OCI-LY7 (cell line): ENCODE measurements at places on chromosomes 5 and 9. TPM values are rescaled to one million over a fixed set of nuclear protein-coding genes. Genes with fewer than 3 reads are reported as not detected.

GRCh38 chr9:122051351-122052321, 41.5 kb downstream of the TTLL11 start:
- DNase-seq: no peak

GRCh38 chr5:154783774-154784460, 28.7 kb downstream of the LARP1 start:
- no peak for DNase-seq

DNA sequence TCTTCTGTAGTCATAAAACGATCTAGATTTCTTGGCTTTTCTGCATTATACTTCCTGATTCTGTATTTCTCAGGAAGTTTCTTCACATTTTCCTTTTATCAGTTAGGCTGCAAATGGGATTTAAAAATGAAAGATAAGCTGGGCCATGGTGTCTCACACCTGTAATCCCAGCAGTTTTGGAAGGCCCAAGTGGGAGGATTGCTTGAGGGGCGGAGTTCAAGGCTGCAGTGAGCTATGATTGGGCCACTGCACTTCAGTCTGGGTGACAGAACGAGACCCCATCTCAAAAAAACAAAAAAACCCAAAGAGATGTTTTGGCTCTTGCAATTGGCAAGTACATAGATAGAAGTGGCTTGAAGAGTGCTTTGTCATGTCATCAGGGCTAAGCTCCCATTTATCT, 26.2 kb upstream of the APC start:
- no peak for DNase-seq

DNA sequence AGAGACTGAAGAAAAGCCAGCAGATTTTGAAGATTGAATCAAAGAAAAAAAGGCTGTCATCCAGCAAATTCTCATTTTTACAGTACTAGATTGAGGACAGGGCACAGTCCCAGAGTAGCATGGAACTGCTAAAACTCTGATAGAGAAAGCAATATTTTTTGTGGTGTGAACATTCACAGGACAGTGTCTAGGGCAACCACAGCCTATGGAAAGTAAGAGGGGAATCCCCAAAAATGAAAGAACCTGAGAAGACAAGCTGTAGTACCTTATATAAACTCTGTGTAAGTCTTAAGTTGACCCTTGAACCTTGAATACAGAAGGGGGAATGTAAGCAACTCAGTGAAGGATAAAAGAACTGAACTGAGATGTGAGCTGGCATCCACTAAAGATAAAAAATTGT, 540.3 kb downstream of the HINT1 start:
- DNase-seq: no peak

DNA sequence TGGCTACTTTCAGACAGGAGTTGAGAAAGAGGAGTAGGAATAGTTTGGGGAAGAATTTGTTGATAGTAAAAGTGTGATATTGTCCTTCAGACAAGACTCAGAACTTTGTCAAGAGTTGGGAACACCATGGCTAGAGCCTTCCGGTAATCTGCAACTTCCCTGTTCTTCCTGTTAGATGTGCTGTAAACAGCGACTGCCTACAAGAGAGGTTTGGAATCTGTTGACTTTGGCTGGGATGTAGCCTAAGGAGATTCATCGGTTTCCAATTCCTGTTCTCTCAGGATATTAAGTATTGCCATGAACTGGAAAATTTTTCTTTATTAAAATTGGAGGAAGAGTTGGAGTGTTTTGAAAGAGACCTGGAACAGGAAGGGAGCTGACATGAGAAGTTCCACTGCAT, 43.9 kb downstream of the ARHGAP26 start:
- DNase-seq: no peak

DNA sequence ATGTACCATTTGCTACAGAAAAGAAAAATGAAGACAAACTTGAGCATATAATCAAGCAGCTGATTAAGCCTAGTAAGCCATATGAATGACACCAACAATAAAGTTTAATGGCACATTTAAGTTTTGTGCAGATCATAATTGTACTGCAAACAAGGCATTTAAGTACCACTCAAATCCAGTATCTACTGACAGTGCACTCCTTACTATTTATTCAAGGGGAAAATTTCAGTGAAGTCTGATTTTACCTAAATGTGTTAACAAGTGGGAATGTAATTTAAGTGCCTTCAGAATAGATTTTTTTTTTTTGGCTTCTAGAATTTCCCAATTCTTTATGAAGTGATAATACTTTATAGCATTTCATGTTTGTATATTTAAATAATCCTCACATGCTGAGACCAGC, 341.0 kb upstream of the POU5F2 start:
- DNase-seq: no peak

DNA sequence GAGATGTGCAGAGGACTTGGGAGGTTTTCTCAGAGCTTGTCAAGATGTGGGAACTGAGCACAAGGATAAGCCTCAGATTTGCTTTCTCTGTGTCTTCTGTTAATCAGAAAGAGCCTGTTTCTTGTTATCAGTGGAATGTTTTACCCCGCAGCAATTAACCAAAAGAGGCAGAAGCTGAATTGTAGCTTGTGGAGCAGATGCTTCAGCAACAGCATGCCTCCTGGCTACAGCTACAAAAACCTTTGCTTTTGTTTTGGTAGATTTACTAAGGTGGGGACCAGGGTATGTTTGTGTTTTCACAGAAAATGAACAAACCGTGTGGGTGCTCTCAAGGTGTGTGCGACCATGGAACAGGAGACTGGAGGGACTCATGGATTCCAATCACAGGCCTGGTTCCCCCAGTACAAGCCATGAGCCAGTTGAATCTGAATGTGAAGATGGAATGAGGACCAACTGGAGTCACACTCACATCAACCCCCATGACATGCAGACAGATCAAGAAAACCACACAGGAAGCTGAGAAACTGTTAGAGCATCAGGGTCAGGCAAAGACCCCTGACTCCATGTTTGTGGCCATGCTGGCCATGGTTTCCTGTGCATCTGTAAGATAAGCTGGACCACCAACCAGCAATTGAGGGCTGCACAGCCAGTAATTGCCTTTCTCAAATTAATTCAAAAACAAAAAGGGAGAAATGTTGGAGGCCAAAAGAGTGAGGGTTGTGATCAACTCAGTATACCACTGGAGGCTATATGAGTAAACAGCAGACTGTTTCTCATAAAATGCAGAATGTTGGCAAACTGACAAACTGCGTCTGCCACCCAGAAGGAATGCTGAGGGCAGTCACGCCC, 6.9 kb downstream of the UGT3A2 start:
- DNase-seq: no peak

DNA sequence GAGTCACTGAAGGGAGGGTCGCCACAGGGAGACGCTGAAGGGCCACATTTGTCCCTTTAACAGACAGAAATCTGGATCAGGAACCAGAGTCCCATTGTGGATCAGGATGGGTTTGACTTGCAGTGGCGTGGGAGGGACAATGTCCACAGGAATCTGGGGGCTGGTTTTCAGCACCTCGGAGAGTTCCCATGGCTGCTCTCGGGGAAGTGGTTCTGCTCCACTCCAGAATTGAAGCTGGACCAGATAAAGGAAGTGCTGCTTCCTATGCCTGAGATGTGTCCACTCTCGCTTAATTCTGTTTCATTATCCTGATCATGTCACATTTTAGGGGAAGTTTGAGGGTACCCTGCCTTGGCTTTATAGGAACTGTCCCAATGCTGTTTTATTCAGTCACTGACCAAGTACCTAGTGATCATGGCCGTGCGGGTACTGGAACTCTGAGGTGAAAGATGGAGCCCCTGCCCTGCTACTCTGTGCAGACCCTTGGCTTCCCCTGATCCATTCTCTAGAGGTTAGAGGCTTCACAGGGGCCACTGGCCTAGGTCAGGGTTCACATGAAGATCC, 28.7 kb downstream of the ENHO start:
- peak; percentile 33 for DNase-seq

GRCh38 chr9:137114613-137115393, at the start of gene DPP7:
Gene DPP7 (minus strand): TSS chr9:137114733. CDS start chr9:137114713, 20 bp downstream.
- peak; percentile 82 for DNase-seq

- DNase-seq: no peak
Observed at GRCh38 chr5:50967563-50968355, 301.3 kb downstream of the PARP8 start.

DNA sequence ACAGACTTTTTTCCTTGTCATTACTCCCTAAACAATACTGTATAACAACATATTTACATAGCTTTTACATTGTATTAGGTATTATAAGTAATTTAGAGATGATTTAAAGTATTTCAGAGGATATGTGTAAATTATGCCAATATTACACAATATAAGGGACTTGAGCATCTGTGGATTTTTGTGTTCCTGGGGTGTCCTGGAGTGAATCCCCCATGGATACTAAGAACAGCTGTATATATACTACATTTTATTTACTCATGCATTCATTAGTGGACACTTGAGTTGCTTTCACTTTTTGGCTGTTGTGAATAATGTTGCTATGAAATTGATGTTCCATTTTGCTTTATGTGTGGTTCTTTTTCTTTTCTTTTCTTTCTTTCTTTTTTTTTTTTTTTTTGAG, 348.8 kb downstream of the SH3GL2 start:
- no peak for DNase-seq

- DNase-seq: no peak
Observed at GRCh38 chr9:104094534-104095015, 466 bp downstream of the SMC2 start.

- no peak for DNase-seq
Observed at GRCh38 chr9:14213504-14213903, 100.4 kb downstream of the NFIB start.

DNA sequence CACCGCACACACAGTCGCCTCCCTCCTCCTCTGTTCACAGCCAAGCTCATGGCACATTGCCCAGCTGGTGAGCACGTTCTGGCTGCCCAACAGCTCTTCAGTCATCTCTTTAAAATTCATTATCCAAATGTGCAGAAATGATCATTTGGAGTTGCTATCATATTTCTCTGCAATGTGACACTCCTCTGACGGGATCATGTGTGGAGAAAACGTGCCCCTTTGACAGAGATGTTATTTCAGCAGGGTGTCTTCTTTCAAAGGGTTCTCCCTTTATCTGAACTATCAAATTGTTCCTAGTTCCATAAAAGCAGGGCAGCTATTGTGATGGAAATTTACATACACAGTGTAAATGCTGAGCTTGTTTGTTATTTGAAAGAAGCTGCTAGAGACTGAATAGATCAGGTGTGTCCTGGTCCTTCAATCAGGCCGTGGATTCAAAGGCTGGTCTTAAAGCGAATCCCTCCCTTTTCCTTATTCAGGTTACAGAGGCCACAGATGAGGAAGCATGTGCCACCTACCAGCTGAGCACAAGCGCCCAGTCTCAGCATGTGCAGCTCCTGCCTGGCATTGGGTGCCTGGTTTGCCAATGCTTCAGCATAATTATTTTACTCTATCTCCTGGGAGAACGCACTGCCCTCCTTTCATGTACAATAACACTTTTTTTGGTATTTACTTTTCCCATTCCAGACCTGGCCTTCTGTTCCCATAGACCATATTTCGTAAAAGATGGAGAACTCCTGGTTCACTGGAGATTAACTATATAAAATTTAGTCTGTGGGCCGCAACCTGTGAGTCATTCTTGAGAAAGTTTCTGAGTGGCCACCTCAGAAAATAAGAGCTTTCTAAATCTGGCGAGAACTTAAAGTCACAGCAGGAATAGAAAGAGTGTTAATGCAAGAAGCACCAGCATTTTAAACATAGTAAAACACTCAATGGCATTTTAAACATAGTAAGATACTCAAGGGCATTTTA, 433.7 kb downstream of the ENC1 start:
- DNase-seq: no peak

DNA sequence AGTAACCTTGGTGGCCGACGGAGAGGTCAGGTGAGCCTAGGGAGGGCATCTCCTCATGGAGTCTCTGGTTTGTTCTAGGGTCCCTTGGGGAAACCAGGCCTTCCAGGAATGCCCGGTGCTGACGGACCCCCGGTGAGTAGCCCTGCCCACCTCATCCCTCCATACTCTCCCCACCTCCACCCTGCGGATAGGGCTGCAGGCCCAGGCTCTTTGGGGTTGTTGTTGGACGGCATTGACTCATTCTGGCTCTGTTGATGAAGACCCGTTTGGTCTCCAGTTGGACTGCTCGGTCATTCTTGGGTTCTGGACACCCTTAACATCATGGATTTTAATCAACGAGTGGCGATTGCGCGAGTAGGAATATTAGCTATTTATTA, 112.3 kb upstream of the FCN2 start:
- no peak for DNase-seq

- no peak for DNase-seq
Observed at GRCh38 chr5:41763081-41763480, 107.1 kb downstream of the OXCT1 start.

- DNase-seq: peak; percentile 94
Observed at GRCh38 chr9:91207729-91208418, 153.8 kb downstream of the AUH start.

- no peak for DNase-seq
Observed at GRCh38 chr9:12439267-12439666, 253.9 kb upstream of the TYRP1 start.

DNA sequence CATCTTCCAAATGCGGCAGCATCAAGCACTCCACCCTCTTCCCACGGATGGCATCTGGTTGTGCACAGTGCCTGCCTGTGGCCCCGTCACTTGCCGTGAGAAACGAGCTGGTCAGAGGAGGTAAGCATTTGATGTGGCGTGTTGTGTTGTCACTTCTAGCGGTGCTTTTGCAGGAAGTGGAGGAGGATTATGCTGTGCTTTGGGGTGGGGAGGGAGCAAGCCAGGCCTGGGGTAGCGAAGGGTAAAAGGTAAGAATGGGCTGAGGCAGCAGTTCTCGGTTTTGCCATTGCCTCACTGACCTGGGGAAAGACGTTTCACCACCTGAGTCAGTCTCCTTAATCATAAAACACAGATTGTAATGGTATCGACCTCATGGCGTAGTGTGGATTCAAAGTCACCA, 2.3 kb upstream of the POMT1 start:
- no peak for DNase-seq

GRCh38 chr5:133751421-133751820, 139.1 kb upstream of the FSTL4 start:
- no peak for DNase-seq

DNA sequence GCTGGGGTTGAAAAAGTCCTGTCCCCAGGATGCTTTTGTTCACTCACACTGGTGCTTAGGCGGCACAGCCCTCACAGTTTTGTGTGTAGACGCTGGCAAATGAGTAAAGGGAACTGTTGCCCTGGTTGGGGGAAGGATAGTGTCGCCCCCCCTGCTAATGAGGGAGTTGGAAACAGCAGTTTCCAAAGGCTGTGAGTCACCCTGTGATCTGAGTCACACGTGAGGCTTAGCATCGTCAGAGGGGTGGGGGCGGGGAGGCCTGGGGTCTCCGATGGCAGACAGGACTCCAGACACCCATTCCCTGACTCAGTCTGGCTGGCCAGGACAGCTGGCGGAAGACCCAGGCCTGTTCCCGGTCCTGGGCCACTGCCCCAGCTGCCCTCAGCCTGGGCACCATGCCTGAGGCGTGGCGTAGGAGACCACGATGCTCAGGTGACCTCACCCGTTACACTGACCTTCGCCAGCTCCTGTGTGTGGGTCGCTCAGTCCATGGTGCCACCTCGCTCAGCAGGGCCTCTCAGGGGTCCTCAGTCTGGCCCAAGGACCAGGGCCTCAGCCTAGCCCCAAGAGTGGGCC, 2.9 kb downstream of the DNAJB5 start:
- DNase-seq: no peak

The STC2 gene
- not detected in 2 replicates for total RNA-seq

The SGTB gene
- 8.4 and 8.7 TPM in 2 replicates for total RNA-seq

The FSTL4 gene
- total RNA-seq: not detected in 2 replicates

The SARDH gene
- total RNA-seq: 39.4 and 42.8 TPM in 2 replicates

The PCDHB14 gene
- not detected in 2 replicates for total RNA-seq

The CD180 gene
- total RNA-seq: 14.7 and 15.7 TPM in 2 replicates

The HRCT1 gene
- not detected in 2 replicates for total RNA-seq

The PDZD2 gene
- total RNA-seq: 10.4 and 10.6 TPM in 2 replicates

The ATOSB gene
- total RNA-seq: 4.7 and 6.1 TPM in 2 replicates

The PTBP3 gene
- 98.2 and 129 TPM in 2 replicates for total RNA-seq

The ZNF883 gene
- 0.33 TPM in 1 of 2 replicates, not detected in the other for total RNA-seq
